ENCODE measurements at places on chromosomes 1 and 21. TPM values are rescaled to one million over a fixed set of nuclear protein-coding genes. Genes with fewer than 3 reads are reported as not detected.
A peak's percentile ranks its signal among the peaks of the same experiment; 100 is the strongest.

The CYP4A11 gene
- total RNA-seq = 457 TPM

- no peaks in the 10 kb centered on the region for H3K27me3 ChIP-seq
- no peaks in the 10 kb centered on the region for H3K36me3 ChIP-seq
- H3K27ac ChIP-seq = no peak overlapping the region
- DNase-seq = peak; percentile 45
- H3K4me1 ChIP-seq = peaks cover 21% of the 10 kb centered on the region
Measured at GRCh38 chr1:162285149-162285561, 91.5 kb downstream of the SPATA46 start.

The PPIE gene
- total RNA-seq = 17.7 TPM

DNA sequence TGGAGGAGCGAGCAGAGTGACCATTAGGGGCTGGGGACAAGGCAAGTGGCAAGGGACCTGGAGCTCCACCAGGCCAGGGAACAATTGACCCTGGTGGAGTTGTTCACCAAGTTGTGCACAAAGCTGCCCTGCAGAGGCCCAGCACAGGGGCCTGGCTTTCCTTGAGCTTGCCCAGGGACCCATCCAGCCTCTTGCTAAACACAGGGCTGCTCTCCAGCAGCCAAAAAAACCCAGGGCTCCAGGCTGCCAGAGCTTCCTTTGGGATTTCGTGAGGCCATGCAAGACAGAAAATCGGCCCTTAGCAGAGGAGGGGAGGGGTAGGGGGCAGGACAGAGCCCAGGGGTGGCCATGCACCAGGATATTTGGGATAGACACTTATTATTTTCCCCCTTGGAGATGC, 32.6 kb downstream of the LRP8 start:
- H3K4me3 ChIP-seq = no peak overlapping the region
- no peaks in the 10 kb centered on the region for H3K36me3 ChIP-seq
- H3K27ac ChIP-seq = no peak overlapping the region
- no peak for DNase-seq

DNA sequence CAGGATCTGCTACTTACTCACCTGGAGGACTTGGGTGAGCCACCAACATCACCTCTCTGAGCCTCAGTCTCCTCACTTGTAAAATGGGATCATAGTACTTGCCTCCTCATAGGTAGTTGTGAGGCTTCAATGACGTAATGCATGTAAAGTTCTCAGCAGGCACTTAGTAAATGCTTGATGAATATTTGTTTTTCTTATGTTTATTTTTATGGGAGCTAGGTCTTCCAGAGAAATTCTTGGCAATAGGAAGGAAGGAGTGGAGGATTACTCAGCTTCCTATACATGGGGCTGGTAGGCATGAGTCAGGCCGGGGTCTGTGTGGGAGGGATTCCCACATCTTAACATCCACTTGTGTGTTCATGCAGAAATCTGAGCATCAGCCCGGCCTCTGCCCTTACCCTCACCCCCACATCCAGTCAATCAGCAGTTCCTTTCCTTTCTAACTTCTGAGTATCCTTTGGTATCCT, 95.4 kb upstream of the USP24 start:
- no peak overlapping the region for H3K27ac ChIP-seq
- no peak overlapping the region for H3K4me3 ChIP-seq
- H3K4me1 ChIP-seq = no peaks in the 10 kb centered on the region
- H3K36me3 ChIP-seq = no peaks in the 10 kb centered on the region
- DNase-seq = no peak
- no peaks in the 10 kb centered on the region for H3K27me3 ChIP-seq

- no peak overlapping the region for H3K4me3 ChIP-seq
- H3K27ac ChIP-seq = no peak overlapping the region
- peaks cover 3% of the 10 kb centered on the region for H3K4me1 ChIP-seq
- H3K27me3 ChIP-seq = no peaks in the 10 kb centered on the region
Measured at GRCh38 chr1:6591222-6591621, 11.4 kb downstream of the ZBTB48 start.

DNA sequence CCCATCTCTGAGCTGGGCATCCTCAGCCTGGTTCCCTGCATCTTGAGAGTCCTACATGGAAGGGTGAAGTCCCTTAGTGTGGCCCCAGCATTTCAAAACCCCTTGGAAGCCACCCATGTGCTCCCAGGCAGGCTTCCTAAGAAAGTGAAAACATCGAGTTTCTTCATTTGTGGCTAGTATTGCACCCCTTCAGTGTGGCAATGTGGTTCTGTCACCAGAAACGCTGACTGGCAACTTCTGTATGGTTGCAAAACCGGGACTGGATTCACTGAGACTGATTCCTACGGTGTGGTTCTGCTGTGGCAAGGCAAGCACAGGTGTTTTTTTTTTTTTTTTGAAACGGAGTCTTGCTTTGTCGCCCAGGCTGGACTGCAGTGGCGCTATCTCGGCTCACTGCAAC, 9.0 kb upstream of the IFNGR2 start:
- no peak overlapping the region for H3K4me3 ChIP-seq
- no peaks in the 10 kb centered on the region for H3K27me3 ChIP-seq

GRCh38 chr21:31772674-31773555, 41.0 kb upstream of the SCAF4 start:
- no peaks in the 10 kb centered on the region for H3K4me1 ChIP-seq
- no peaks in the 10 kb centered on the region for H3K36me3 ChIP-seq
- no peaks in the 10 kb centered on the region for H3K27me3 ChIP-seq
- H3K4me3 ChIP-seq = no peak overlapping the region

The HRNR gene
- not detected for total RNA-seq

- no peak overlapping the region for H3K27ac ChIP-seq
- H3K4me3 ChIP-seq = no peak overlapping the region
- H3K36me3 ChIP-seq = no peaks in the 10 kb centered on the region
Measured at GRCh38 chr1:82411605-82412004, 610.9 kb downstream of the ADGRL2 start.

- DNase-seq = no peak
- no peaks in the 10 kb centered on the region for H3K27me3 ChIP-seq
- peaks cover 9% of the 10 kb centered on the region for H3K4me1 ChIP-seq
- H3K36me3 ChIP-seq = no peaks in the 10 kb centered on the region
- H3K27ac ChIP-seq = no peak overlapping the region
Measured at GRCh38 chr1:201226859-201227488, 36.4 kb downstream of the IGFN1 start.

GRCh38 chr1:84619383-84620102, 45.3 kb upstream of the CTBS start:
- no peak for DNase-seq
- H3K27ac ChIP-seq = peak overlapping the region; percentile 50
- no peaks in the 10 kb centered on the region for H3K4me1 ChIP-seq
- no peak overlapping the region for H3K4me3 ChIP-seq
- no peaks in the 10 kb centered on the region for H3K27me3 ChIP-seq
- H3K36me3 ChIP-seq = no peaks in the 10 kb centered on the region

The LORICRIN gene
- total RNA-seq = not detected

The ELF3 gene
- 10.1 TPM for total RNA-seq

The PTAFR gene
- total RNA-seq = 4.1 TPM

- no peaks in the 10 kb centered on the region for H3K4me1 ChIP-seq
- no peak overlapping the region for H3K27ac ChIP-seq
- H3K27me3 ChIP-seq = no peaks in the 10 kb centered on the region
Measured at GRCh38 chr1:169768161-169768560, 26.5 kb downstream of the METTL18 start.

DNA sequence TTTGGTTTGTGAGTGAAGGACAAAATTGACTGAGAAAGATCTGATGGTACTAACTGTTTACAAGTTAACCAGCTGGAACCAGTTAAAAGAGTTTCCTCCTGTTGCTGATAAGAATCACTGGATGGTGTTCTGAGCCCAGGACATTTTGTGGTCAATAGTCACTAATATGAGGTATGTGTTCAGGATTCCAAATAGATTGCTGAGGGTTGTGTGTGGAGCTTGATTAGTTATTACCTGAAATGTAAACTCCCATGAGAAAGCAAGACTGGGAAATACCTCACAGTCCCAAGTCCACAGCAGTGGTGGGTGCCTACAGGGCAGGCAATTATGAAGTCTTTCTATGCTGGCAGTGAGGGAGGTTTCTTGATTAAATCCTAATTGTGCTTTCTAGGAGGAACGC, 164.6 kb downstream of the DNM3 start:
- DNase-seq = no peak
- peak overlapping the region; percentile 11 for H3K27ac ChIP-seq
- H3K4me3 ChIP-seq = no peak overlapping the region
- no peaks in the 10 kb centered on the region for H3K27me3 ChIP-seq

GRCh38 chr1:32447469-32448185, 17.2 kb upstream of the ZBTB8B start:
- no peak overlapping the region for H3K27ac ChIP-seq
- H3K36me3 ChIP-seq = no peaks in the 10 kb centered on the region
- DNase-seq = no peak
- no peak overlapping the region for H3K4me3 ChIP-seq

GRCh38 chr1:247111700-247112478, 7.7 kb upstream of the ZNF669 start:
- H3K36me3 ChIP-seq = no peaks in the 10 kb centered on the region
- peak overlapping the region; percentile 65 for H3K27ac ChIP-seq
- peak; percentile 56 for DNase-seq
- H3K4me3 ChIP-seq = peak overlapping the region; percentile 50
- no peaks in the 10 kb centered on the region for H3K4me1 ChIP-seq

The TRIM58 gene
- total RNA-seq = 88.7 TPM

The CFHR2 gene
- total RNA-seq = 341 TPM

- no peaks in the 10 kb centered on the region for H3K27me3 ChIP-seq
- no peak overlapping the region for H3K27ac ChIP-seq
- no peaks in the 10 kb centered on the region for H3K4me1 ChIP-seq
- H3K36me3 ChIP-seq = no peaks in the 10 kb centered on the region
Measured at GRCh38 chr1:106675558-106675957, 380.9 kb upstream of the PRMT6 start.

The EXTL2 gene
- total RNA-seq = 7.6 TPM

The LY9 gene
- 0.84 TPM for total RNA-seq

The FCRLB gene
- total RNA-seq = 2.9 TPM

GRCh38 chr1:73911849-73912248, 286.1 kb downstream of the LRRIQ3 start:
- no peaks in the 10 kb centered on the region for H3K4me1 ChIP-seq
- H3K36me3 ChIP-seq = no peaks in the 10 kb centered on the region
- H3K4me3 ChIP-seq = no peak overlapping the region
- no peak for DNase-seq

GRCh38 chr1:30632481-30632880, 90.9 kb downstream of the MATN1 start:
- H3K36me3 ChIP-seq = no peaks in the 10 kb centered on the region
- H3K4me3 ChIP-seq = no peak overlapping the region
- no peaks in the 10 kb centered on the region for H3K4me1 ChIP-seq
- DNase-seq = no peak
- H3K27me3 ChIP-seq = no peaks in the 10 kb centered on the region

The MPL gene
- not detected for total RNA-seq

DNA sequence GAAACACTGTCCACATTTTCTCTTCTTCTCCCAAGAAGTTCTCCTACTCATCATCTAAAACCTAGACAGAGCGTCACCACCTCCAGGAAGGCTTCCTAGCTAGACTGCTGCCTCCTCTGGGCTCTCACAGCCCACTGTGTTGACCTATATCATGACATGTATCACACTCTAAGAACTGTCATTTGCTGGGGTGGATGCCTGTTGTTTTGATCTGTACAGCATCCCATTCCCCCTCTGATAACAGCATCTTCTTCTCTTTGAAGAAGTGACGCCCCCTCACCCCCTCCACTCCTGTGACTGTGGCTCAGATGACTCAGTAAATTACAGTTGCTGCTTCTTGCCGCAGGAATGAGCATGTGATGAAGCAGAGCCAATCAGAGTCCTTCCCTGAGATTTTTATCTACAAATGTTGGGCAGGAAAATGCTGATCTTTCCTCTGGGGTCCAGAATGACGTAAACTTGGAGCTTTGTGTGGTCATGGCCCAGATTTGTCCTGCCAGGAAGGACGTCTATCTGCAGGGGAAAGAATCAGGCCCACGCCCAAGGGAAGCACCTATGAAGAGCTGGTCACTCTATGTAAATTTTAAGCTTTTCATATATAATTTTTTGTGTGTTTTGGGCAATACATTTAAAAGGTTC, 28.0 kb upstream of the FOXO6 start:
- H3K36me3 ChIP-seq = no peaks in the 10 kb centered on the region
- H3K27ac ChIP-seq = no peak overlapping the region
- H3K4me3 ChIP-seq = no peak overlapping the region
- no peaks in the 10 kb centered on the region for H3K27me3 ChIP-seq

Data from liver (tissue), 10 donors.